ENCODE measurements at places on chromosomes 7 and 10.

- no peak for DNase-seq
Observed at GRCh38 chr7:45501791-45502190, 72.4 kb upstream of the ADCY1 start.

GRCh38 chr10:78176320-78177317 is 143.0 kb downstream of the RPS24 start:
- DNase-seq: no peak

DNA sequence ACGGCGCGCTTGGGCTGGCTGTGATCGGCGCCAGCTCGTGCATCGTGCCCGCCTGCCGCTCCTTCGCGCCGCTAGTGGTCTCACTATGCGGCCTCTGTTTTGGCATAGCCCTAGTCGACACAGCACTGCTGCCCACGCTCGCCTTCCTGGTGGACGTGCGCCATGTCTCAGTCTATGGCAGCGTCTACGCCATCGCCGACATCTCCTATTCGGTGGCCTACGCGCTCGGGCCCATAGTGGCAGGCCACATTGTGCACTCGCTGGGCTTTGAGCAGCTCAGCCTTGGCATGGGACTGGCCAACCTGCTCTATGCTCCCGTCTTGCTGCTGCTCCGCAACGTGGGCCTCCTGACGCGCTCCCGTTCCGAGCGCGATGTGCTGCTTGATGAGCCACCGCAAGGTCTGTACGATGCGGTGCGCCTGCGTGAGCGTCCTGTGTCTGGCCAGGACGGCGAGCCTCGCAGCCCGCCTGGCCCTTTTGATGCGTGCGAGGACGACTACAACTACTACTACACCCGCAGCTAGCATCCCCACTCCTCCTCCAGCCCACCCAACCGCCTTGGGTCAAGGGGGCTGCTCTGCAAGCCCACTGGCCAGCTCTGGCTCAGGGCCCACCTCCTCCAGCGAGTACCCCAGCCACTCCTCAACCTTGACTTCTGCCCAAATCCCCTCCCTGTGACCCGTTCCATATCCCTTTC is 1.9 kb downstream of the SLC18A3 start:
- DNase-seq: peak; percentile 42

DNA sequence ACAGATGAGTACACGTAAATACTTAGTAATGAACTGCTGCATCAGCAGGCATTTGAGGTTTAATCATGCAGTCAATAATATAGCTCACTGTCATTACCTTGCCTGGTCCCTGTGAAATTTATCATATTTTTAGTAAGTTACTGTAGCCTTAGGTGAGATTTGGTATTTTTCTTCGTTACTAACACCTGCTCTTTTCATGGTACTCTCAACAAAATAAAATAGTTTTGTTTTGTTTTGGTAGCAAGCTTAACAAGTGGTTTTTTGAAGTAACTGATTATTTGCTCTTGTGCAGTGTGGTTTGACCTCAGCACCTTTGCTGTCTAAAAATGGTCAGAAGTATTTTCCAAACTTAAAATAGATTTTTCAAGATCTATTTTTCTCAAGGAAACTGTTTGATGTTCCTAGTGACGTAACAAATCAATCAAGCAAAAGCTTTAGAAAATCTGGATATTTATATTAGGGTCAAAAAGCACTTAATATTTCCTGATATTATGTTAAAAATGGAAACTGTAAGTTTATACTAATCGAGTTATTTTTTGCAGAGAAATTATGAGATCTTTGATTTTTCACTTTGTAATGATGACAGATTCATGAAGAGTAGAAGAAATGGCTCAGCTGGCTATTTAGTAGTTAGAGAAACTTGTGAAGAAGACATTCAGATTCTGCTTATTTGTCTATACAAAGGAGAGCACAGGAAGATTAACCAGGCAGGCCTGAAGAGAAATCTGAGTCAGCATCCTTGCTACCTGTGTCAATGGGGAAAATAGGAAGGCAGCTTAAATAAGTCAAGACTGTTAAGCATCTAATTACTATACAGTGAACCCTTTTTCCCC is 21.0 kb upstream of the RPA3 start:
- DNase-seq: no peak

DNA sequence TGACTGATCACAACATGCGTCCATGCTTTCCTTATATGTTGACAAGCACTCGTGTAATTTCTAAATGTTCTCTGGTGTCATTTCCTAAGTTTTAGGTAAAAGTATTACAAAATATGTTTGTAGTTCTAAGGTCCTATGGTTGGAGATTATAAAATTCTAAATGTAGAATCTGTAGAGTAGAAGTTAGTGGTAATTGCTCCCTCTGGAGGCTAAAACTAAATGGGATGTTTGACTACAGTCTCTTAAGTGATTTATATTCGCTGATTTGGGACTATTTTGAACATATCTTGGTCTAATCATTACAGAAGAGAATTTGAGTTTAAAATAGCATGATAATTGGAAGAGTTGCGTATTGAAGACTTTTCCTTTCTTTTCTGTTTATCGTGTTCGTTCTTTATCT is 74.1 kb downstream of the ZMYND11 start:
- no peak for DNase-seq

DNA sequence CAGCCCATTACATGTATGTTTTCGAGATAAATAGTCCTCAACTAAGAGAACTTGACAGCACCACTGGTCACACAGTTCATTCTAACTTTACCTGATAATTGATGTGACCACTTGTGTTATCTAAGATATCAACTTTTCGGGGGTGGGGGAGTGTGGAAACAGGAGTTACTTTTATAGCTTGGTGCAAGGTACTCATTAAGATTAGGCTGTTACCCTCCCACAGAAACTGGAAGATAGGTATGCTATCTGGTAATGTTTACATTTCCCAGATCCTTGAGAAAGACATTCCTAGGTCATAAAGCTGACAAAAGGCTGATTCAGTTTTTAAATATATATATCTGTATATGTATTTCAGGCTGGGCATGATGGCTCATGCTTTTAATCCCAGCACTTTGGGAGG is 11.1 kb downstream of the ERVW-1 start:
- no peak for DNase-seq

- no peak for DNase-seq
Observed at GRCh38 chr10:76657337-76658012, 980.1 kb downstream of the KCNMA1 start.

DNA sequence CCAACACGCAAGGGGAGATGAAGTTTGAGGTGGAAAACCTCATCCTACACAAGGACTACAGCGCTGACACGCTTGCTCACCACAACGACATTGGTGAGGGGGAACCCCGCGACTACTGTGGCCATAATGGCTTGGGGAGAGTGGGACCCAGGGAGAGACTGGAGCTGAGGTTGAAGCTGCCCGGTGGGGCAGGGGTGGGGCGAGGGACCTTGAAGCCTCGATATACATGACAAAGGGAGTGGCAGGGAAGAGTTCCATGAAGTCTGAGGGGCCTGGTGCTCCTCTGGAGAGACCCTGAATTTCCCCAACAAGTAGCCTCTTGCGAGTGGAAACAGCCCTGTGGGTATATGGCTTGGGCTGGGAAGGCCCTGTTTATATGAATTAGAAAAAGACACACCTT is 3.1 kb downstream of the PLAU start:
- DNase-seq: no peak

- no peak for DNase-seq
Observed at GRCh38 chr7:112212571-112212970, 6.1 kb downstream of the ZNF277 start.

- DNase-seq: no peak
Observed at GRCh38 chr7:132245539-132245938, 330.7 kb downstream of the PLXNA4 start.

DNA sequence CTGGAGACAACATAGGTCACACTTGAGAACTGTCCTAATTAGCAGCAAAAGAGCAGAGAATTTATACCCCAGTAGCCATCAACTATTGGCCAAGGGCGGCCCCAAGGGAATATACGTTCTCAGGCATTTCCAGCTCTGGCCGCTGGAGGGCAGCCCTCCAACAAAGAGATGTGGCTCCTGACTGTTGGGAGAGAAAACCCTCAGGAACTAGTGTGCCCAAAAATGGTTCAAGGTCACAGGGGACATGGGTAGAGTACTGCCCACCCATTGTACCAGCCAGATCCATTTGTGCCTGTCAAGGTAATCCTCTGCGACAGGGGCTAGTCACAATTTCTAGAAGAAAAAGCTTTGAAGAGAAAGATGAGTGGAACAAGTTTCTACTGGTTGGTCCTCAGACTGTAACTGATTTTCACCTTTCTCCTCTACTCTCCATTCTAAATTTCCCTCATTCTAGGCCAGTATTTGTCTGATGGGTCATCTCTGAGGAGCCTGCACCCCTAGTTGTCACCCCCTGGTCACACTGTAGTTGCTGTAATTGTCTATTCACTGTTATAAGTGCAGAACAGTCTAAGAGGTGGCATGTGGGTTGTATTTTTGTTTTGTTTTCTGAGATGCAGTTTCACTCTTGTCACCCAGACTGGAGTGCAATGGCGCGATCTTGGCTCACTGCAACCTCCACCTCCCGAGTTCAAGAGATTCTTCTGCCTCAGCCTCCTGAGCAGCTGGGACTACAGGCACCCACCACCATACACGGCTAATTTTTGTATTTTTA is 14.7 kb upstream of the C7orf33 start:
- peak; percentile 86 for DNase-seq

DNA sequence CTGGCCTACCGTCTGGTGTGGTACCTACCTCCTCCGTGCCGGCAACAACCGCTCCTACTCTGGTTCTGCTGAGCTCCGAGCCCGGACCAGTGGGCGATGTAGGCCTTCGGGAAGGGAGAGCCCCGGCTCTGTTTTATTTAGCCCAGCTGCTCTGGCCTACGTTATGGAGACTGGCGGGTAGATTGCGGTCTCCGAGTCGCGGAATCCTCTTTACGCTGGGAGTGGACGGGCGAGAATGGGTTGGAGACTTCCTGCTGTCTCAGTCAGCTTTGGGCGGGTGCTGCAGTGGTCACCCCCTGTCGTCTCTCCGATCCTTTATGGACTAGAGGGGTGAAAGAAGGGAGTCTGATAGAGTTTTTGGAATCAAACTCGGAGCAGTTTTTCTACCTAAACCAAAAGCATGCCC is 406 bp downstream of the CBLL1 start:
- no peak for DNase-seq

DNA sequence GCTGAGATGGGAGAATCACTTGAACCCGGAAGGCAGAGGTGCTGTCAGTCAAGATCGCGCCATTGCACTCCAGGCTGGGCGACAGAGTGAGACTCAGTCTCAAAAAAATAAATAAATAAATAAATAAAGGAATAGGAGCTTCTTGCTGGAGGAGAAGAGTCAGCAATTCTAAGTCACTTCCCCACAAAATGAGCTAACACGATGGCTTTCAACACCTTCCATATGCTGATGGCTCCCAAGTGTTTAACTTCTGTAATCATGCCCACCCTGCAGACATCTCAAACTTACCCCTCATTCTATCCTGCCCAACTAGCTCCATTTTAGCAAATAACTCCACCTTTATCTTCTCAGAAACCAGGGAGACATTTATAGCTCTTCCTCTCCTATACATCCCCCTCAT is 21.2 kb downstream of the PSAP start:
- no peak for DNase-seq

DNA sequence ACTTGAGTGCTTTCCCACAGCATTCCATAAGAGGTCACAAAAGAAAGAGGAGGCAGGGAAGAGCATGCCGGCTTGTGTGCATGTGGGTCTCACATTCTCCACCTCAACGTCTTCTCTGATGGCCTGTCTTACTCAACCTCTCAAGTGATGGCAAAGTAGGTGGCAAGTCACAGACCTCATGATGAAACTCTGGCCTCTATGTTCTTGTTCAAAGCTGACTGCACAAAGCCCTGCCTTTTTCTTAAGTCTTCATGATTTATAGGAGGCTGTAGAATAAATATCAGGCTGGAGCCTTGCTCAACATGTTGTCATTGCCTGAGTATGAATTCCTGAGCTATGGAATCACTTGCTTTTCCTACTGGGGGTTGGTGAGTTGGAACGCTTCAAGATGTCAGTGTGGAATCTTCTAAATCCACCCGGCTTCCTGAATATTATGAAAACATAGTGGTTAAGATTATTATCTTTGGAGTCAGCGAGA is 213.6 kb upstream of the INHBA start:
- peak; percentile 37 for DNase-seq

All from eye (tissue), 1 donor.